ENCODE measurements at places on chromosomes 2 and 18.

- no peak for DNase-seq
These were observed 69.2 kb downstream of the TNS1 start for GRCh38 chr2:217933617-217933993.

- no peak for DNase-seq
These were observed 487.0 kb downstream of the DCC start for GRCh38 chr18:52826994-52827393.

GRCh38 chr18:12262748-12263147 is 8.6 kb downstream of the CIDEA start:
- DNase-seq = no peak

GRCh38 chr18:44410740-44411139 is 269.9 kb upstream of the SETBP1 start:
- no peak for DNase-seq

DNA sequence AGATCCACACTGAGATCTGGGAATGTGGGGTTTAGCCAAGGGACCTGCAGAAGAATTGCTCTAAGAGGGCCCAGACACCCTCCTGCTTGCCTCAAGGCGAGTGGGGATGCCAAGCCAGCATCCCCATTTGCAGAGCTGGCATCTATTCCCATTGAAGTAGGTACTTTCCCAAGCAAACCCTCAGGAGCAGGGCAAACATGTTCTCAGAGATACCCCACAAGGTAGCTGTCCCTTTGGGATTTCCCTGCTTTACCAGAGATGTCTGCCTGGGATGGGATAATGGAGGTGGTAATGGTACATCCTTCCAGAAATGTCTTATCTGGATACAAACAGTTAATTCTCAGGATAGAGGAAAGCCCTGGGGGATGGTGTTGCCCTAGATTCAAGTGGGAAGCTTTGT is 51.2 kb downstream of the GYPC start:
- DNase-seq = no peak

GRCh38 chr2:113012436-113013335 is 7.4 kb downstream of the IL36A start:
- no peak for DNase-seq

DNA sequence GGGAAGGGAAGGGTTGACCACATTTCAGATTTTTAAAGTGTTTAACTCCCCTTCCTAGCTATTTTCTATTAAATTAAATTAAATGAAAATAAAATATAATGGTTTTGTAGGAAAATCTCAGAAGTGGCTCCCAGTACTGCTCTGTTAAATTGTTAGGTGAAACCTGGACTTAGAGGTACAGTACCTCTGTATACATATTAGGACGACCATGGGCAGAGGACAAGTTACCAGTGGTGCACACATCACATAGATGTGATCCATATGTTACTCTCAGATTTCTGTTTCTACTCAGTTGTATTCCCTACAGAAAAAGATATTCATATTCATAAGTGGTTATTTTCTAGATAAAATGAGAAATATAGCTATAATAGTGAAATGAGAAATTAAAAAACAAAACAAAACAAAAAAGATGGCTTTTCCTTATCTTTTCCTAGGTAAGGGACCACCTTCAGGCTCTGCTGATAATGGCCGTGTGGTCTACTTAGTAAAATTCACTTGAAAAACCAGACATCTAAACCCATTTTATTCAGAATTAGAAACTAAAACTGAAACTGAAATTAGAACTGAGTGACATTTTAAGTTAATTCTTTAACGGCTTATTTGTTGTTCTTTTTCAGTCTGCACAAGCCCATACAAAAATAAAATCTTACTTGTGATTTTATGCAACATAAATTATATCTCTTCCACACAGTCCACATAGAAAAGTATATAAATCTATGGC is 832.5 kb upstream of the CHAC2 start:
- no peak for DNase-seq

- DNase-seq = no peak
These were observed 41.8 kb downstream of the RAPGEF4 start for GRCh38 chr2:172777431-172777830.

DNA sequence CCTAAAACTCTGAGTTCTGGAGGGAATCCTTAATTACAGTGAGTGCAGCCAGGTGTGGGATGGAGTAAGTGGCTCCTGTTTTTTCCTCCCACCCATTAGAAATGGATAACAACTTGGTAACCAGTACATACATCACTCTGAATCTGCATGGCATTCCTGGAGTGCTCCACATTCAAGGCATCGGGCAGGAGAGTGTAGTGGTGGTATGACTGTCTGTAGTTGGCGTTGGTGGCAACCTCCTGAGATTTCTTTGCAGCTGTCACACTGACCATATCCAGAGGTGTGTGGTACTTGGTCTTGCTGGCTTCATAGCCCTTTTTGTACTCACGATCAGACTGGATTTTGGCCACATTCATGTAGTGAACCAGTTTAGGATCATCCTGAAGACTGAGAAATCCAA is 68.3 kb downstream of the NEB start:
- DNase-seq = no peak

DNA sequence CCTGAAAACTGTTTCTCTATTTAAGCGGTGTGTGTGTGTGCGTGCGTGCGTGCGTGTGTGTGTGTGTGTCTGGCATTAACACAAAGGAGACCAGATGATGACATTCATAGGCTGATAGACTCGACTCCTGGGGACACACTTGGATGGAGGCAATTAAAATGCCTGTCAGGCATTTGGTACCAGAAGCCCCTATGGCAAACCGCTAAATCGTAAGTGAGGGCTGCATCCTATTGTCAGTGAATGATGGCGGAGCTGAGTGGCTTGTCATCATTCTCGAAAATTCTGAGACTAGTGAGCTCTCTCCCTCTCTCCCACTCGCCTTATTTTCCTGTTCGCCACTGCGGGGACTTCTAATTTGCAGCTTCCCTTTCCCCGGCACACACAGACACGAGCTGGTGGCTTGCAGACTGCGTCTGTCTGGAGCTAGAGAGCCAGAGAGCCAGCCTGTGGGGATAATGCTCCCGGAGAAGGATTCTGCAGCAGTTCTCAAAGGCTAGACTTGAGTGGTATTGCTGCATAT is 155.4 kb downstream of the MAP2 start:
- no peak for DNase-seq
